ENCODE measurements at places on chromosomes 2 and 18.

DNA sequence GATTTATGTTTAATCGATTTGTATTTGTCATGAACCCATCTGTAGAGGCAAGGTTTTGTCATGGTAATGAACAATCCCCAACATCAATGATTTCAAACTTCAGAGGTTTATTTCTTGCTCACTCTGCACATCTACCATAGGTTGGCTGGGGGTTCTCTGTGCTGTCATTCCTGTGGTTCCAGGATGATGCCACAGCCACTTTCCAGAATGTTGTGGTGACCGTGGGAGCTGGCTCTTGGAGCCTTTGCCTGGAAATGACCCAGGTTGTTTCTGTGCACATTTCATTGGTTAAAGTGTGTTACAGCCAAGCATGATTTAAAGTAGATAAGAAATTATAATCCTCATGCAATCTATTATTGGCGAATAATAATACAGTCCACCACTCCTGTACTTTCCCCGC, 28.2 kb upstream of the EPAS1 start:
- no peak for DNase-seq

- no peak for DNase-seq
Measured at GRCh38 chr2:223095207-223095606, 43.2 kb downstream of the KCNE4 start.

DNA sequence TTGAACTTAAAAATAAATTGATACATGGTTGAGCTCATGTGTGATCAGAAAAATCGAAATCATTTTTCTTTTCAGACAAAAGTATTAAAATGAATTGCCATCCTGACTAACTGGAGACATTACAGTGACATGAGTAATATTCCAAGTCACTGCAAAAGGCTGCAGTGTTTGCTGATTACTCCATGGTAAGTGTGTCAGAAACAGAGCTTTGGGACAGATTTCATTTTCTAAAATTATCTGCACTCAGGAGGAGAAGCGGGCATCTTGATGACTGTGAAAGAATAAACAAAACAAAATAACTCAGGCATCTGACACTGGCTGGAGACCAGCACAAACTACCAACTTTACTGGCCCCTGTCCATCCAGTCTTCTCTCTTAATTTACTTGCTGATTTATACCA, 312.3 kb upstream of the PIK3C3 start:
- no peak for DNase-seq

DNA sequence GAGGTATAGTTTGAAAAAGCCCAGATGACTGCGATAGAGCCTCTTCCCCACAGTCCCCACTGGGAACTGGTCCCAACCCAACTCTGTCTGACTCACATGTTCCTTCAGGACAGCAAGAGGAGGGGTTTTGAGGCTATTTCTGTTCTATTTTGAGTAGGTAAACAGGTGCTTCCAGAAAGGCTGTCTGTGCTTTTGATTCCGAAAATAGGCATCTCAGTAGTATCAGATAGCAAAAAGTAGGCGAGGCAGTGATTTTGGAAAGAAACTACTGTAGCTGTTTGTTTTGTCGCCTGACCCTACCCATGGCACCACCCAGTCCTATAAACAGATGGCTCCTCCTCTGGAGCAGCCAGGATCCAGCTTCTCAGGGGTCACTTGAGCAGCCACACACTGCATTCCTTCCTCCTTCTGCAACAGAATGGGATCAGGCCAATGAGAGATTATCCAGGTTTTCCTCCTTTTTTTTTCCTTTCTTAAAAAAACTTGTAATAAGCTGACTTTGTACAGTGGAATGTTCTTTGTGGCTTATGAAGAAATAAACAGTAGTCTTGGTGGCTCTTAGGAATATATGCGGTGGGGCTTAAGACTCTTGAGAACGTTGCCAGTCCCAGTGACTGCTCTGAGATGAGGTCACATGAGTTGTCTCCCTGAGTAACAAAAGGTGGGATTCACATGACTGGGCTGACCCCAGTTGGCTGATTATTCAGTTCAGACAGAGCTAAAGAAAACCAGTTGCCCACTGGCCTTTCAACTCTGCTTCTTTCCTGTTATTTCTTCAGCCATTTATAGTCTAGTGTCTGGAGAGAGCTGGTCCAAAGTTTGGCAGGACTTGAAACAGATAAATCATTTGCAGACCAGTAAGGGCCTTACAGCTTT, 98.6 kb downstream of the KCNS3 start:
- DNase-seq, result no peak

DNA sequence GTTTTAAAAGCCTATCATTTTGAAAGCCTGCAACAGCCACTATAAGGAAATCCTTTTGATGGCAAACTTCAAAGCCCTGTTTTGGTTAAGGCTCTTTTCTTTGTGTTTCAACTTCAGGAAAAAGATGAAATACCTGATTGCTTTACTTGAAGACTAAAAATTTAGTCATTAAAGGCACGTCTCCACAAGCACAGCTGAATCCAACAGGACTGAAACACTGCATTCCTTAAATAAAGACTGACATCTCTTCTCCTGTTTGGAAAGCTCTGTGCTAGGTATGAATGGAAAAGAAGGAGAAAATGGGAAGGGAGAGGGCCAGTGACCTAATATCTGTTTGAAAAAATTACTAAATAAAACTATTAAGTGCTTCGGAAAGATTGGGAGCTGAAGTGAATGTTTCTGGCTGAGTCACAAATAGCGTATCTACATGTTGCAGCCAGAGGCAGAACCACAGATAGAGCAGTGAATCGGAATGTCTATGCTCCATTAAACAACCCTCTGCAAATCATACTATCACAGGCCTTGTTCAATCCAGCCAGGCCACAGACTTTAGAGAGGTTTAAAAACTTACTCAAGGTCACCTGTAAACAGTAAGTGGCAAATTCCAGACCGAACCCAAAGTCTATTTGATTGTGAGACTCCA, 21.1 kb upstream of the RALBP1 start:
- DNase-seq, result no peak

DNA sequence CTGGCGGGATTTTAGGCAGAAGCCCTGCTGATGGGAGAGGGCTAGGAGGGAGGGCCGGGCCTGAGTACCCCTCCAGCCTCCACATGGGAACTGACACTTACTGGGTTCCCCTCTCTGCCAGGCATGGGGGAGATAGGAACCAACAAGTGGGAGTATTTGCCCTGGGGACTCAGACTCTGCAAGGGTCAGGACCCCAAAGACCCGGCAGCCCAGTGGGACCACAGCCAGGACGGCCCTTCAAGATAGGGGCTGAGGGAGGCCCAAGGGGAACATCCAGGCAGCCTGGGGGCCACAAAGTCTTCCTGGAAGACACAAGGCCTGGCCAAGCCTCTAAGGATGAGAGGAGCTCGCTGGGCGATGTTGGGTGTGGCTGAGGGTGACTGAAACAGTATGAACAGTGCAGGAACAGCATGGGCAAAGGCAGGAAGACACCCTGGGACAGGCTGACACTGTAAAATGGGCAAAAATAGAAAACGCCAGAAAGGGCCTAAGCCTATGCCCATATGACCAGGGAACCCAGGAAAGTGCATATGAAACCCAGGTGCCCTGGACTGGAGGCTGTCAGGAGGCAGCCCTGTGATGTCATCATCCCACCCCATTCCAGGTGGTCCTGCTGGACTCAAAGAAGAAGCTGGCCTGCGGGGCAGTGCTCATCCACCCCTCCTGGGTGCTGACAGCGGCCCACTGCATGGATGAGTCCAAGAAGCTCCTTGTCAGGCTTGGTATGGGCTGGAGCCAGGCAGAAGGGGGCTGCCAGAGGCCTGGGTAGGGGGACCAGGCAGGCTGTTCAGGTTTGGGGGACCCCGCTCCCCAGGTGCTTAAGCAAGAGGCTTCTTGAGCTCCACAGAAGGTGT, 8.5 kb downstream of the PROC start:
- no peak for DNase-seq

DNA sequence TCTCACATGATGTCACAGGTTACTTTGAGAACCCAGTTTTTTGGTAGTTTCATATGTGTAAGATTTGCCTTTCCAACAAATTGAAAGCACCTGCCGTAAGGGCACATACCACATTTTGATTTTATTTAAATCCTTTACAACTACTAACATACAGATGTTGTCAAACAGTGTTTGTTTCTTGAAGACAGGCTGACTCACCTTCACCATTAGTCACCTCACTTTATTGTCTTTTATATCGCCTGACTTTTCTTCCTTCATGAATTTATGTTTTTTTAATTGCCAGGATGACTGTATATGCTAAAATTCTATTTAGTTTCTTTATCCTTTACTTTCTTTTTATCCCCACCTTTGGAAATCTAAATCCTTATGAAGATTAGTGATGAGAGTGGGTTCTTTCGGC, 886.7 kb downstream of the SUCLG1 start:
- DNase-seq, result no peak

- no peak for DNase-seq
Measured at GRCh38 chr18:38900031-38900430, 1334.4 kb upstream of the CELF4 start.

- no peak for DNase-seq
Measured at GRCh38 chr2:69659941-69660483, 16.5 kb upstream of the AAK1 start.

DNA sequence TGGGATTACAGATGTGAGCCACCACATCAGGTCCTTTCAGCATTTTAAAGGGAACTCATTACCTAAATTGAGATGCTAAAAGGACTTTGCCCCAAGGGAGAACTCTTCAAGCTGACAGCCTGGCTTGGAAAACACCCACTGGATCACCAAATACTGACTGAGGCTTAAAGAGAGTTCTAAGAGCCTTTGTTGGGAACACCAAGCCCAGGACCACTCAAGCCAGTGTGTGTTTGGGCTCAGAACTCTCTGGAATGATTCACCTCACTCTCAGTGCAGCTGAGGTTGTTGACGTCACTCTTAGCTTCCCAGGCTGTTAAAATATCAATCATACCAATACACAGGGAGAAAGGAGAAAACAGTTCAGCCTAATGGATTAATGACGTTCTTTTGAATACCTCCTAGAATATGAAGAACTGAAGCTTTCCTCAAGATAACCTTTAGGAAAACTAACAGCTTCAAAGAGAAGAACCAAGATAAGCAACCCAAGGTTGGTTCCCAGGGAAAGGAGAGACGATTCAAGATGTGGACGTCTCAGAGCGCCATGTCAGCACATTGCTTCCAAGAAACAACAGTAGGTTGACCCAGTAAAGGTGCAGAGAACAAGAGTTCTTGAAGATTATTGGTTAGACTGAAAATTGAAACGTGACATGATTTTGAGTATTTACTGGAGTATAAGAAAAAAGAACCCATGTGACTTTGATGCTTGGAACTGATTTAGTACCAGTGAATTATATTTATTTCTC, 48.0 kb upstream of the MGAT4A start:
- DNase-seq, result no peak

DNA sequence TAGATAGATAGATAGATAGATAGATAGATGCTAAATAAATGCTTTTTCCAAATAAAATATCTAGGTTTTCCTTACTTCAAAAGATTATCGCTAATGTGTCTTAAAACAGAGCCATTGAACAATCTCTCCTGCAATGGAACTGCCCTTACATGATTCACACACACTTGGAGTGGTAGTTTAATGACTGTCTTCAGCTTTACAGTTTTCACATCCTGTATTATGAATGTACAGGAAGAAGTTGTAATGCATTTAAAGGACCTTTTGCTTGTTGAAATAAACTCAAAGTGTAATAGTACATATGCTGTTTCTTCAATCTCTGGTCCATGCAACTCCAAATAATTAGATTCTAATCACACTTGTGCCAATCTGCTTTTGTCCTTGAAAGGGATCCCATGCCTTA, 797.6 kb upstream of the CDH2 start:
- no peak for DNase-seq

Measured in NCI-H1694 treated with DMSO at 0.1 percent for 48 hours (cell line).